ENCODE measurements at places on chromosomes 5 and 9.

GRCh38 chr5:97297063-97297703, 114.1 kb upstream of the RIOK2 start:
- no peak for DNase-seq

DNA sequence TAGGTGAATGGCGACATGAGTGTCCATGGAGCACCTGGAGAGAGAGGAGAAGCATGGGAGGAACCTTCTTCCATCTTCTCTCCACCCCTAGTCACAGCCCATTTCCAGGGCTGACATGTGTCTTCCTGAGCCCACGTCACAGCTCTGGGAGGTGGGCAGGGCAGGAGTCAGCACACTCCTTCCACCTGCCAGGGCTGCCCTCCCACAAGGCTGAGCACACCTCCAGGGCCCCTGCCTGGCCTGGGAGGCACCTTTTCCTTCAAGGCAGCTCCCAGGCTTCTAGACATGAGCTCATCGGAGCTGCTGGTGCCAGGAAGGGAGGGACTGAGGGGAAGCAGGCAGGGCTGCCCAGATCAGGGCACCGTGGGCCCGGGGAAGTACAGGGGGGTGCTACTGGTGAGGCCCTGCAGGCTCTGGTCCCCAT, 13.6 kb upstream of the SYNPO start:
- DNase-seq = no peak

GRCh38 chr5:177472460-177473442, 683 bp downstream of the DBN1 start:
- peak; percentile 48 for DNase-seq

- no peak for DNase-seq
Measured at GRCh38 chr5:170536525-170536924, 32.7 kb downstream of the KCNIP1 start.

DNA sequence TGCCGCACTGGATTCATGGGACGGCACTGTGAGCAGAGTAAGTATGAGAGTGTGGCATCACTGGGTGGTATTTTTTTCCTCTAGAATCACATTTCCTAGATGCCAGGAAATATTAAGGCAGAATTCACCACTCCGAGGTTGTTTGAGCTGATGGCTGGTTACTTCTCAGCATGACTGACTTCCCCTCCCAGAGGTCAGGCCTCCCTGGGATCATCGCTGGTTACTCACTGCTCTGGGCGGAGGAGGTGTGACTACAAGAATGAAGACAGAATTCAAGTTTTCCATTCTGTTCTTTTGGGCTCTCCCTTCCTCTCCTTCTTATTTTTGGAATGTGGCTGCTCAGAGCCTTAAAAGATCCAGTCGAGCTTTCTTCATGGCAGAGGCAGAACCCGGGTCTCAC, 76.6 kb upstream of the PRRC1 start:
- no peak for DNase-seq

GRCh38 chr9:34027845-34028574, 20.7 kb downstream of the UBAP2 start:
- DNase-seq = no peak

GRCh38 chr5:115423541-115423940, 121.0 kb downstream of the FEM1C start:
- no peak for DNase-seq

DNA sequence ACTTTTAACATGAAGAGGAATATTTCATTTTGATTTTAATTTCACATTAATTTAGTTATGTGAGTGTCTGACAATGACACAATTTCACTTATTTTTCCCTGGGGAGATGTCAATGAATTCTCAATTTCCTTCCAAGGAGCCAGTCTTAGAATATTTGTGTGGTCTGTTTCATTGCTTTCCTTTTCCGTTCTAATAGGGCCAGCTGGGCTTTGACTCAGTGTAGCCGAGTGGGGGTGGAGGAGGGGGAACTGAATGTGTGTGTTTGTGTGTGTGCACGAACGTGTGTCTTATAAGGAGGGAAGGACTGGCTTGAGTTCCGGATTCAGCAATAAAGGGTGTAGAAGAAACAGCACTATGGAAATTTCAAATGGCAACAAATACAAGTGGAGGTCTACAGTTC, 100.0 kb downstream of the BASP1 start:
- DNase-seq = no peak

- no peak for DNase-seq
Measured at GRCh38 chr5:54671681-54672080, 154.1 kb downstream of the SNX18 start.

GRCh38 chr5:115577329-115577728, 24.9 kb downstream of the TICAM2 start:
- DNase-seq = no peak

- no peak for DNase-seq
Measured at GRCh38 chr5:116436674-116437350, 137.8 kb downstream of the SEMA6A start.

DNA sequence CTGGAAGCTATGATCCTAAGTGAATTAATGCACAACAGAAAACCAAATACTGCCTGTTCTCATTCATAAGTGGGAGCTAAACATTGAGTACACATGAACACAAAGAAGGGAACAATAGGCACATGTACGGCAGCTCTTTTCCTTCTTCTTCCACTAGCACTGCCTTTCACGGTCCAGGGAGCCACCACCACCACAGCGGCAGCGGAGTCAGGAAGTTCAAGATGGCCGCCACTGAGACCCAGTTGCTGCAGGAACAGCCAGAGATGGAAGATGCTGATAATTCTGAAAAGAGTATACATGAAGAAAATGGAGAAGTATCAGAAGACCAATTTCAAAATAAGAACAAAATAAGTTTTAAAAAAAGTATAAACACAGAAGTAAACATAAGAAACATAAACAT, 39.5 kb upstream of the TNFSF15 start:
- no peak for DNase-seq

DNA sequence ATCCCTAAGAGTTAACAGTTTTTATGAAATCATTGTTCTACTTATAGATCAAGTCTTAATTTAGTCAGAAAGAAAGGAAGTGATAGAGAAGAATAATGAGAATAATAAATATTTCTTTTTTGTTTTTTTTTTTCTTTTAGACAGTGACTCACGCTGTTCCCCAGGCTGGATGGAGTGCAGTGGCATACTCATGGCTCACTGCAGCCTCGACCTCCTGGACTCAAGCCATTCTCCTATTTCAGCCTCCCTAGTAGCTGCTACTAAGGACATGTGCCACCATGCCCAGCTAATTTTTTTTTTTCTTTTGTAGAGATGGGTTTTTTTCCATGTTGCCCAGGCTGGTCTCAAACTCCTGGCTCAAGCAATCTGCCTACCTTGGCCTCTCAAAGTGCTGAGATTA, 11.0 kb downstream of the IFNA21 start:
- DNase-seq = no peak

DNA sequence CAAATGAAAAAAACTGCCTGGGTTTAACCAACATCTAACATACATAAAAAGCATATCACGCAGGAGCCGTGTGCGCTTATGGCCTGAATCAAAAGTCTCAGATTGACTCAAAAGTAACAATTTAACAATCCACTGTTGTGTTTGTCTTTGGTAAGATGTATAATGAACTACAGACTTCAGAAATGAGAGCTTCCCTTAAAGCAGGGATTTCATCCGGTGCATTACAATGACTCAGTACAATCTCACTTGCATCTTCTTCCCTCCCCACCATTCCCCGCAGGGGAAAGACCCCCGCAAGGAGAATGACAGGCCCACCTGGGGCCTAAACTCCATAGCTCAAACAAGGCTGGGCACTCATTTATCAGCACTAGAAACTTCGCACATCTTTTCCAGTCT, 1.4 kb downstream of the ZFR start:
- DNase-seq = peak; percentile 9

- peak; percentile 75 for DNase-seq
Measured at GRCh38 chr5:132063090-132063911, 2.8 kb downstream of the IL3 start.

DNA sequence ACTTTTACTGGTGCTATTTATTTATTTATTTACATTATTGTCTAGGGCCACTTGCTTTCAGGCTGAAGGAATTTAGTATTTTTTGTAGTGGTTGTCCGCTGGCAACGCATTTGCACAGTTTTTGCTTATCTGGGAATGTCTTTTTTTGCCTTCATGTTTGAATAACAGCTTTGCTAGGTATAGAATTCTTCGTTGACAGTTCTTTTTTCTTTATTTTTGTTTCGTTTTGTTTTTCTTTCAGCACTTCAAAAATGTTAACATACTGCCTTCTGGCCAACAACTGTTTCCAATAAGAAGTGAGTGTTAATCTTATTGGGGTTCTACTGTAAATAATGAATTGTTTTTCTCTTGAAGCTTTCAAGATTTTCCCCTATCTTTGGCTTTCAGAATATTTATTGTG, 252.7 kb upstream of the TARS1 start:
- no peak for DNase-seq

DNA sequence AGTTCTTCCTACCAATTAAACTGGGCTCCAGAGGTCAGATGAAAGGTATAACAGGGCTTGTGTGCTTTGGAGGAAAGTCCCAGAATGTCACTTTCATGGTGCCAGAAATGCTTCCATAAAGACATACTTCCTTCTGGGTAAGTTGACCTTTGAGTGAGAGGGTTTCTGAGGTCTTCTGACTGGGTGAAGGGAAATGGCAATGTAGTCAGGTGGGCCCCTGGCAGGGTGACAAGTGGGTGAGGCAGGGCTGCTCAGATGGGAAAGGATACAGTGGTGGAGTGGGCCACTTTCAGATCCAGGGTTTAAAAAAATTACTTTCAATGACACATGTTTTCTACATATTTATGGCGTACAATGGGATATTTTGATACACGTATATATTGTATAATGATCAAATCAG, 136.5 kb upstream of the PITX1 start:
- no peak for DNase-seq

DNA sequence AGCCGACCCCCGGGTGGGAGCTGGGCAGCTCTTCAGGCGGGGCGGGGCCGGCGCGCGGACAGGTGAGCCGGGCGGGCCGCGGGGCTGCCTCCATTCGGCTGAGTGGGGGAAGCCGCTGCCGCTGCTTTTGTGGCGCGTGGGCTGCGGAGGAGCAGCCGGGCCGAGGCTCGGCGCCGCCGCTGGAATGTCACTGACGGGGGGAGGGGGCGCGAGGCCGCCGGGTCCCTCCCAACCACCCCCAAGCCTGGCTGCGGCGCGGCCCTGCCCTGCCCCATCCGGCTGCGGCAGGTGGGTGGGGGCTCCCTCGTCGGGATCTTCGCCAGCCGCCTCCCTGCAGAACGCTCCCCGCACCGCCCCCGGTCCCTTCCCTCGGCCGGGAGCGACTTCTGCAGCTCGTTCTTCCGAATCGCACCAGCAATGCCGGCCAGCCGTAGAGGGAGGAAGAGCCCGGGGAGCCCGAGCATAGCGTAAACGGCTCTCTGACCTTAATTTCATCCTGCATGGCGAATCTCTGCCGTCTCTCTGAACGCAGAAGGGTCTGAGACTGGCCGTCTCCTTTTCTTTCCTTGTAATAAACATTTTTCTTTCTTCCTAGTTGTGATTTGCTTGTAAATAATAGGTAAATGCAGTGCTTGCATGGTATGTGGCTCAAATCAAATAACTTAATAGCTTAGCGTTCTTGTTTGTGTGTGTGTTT, 505 bp downstream of the SPTAN1 start:
- peak; percentile 38 for DNase-seq

- DNase-seq = no peak
Measured at GRCh38 chr9:92590377-92590776, 54.6 kb upstream of the ECM2 start.

DNA sequence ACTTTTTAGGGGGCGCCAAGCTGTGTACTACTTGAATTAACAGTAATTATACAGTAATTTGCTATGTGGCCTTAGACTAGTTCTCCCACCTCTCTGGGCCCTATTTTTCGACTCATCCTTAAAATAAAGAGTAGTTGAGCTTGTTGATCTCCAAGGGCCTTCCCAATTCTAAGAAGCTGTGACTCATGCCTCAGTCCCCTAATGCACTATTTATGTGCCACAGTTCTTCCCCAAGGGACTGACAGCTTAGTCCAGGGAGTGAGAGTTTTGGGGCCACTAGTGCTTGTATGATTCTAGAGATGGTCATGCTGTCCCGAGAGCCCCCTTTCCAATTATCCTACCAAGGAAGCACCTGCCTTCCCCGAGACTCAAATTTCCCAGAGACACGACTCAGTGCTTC, 149.7 kb downstream of the PAPPA start:
- no peak for DNase-seq

Measured in CD4-positive, alpha-beta T cell treated with Interleukin-15 for 4 hours (primary cell).